ENCODE measurements at places on chromosomes 6 and 20.
A peak's percentile ranks its signal among the peaks of the same experiment; 100 is the strongest.

- peak; percentile 70 for DNase-seq
Measured at GRCh38 chr20:23061734-23062561, 12.5 kb upstream of the THBD start.

GRCh38 chr6:47733879-47734558 is 35.6 kb downstream of the ADGRF4 start:
- peak; percentile 13 for DNase-seq

- peak; percentile 84 for DNase-seq
Measured at GRCh38 chr6:170025935-170026750, 264.7 kb downstream of the DLL1 start.

GRCh38 chr6:69719602-69720193 is 77.1 kb downstream of the LMBRD1 start:
- DNase-seq: no peak

DNA sequence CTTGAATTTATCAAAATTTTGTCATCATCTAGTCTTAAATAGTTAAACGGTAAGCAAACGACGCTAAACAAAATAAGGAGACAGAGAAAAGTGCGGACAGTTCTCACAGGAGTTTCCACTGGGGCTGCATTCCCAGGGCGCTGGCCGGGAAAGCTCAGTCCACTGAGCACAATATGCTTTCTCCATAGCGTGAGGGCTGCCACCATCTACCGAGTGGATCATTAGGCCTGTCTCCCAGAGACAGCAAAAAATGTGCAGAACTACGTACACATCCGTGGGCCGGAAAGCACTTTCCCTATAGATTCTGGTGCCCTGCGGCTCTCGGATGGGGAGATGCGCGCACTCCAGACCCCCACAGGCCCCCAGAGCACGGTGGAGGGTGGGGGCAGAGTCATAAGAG is 84.9 kb downstream of the THBS2 start:
- DNase-seq: no peak

DNA sequence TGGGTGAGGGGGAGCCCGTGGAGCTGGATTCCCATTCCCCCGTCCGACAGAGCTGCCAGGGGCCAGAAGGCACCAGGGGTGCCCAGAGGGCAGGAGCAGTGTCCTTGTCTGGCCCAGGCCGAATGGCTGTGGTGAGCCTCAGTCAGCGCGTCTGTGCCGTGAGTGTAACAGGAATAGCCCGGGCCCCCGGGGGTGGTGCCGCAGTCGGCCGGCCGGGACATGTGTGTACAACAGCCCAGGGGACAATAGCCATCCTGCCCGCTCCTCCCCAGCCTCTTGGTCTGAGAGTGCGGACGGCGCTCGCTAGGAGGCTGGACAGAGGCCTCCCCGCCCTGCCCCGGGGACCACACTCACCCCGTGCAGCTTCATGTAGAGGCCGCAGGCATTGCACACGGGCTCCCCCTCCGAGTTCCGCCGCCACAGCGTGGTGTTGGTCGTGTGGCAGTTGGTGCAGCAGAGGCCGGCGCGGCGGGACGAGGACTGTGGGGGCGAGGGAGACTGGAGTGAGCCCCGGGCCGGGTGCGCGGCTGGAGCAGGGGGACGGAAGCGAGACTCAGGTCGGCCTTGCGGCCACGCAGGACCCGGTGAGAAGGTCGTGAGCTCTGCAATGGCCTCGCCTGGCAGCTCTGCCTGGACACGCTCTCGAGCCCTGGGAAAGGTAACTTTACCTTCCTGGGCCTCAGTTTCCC is 9.6 kb downstream of the GATA5 start:
- no peak for DNase-seq

DNA sequence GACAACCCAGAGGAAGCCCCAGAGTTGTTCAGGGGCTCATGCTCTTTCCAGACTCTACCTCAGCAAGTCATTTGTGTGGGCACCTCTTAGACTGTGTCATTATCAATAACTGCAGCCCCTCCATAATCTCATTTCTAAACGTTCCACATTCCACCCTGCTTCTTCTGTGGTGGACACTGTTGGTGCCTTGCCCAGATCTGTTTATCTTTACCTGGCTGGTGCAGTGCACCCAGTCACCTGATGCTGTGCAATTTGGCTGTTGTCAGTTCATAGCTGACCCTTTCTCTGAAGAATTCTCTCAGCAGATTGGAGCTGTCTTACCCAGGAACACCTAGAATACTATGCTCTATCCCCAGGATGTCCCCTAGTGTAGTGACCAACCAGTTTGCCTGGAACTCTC is 80.0 kb downstream of the ATRN start:
- no peak for DNase-seq

Measured in NCI-H2081 (cell line).